ENCODE measurements at places on chromosomes 2 and 18.

DNA sequence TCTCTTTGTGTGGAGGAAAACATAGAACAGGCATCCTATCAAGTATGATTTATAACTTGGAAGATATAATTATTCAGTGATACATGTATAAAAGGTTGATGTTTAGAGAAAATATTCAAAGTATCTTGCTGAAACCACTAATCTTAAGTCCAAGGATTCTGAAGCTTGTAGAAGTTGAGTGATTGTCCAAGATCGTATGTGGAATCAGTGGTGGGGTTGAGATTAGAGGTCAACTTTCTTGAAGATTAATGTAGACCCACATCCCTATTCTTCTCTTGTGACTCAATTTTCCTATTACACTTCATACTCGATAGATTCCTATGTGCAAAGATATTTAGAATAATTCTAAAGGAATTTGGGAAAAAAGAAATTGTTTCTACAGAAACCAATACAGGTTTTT is 1565.9 kb upstream of the ACVR2A start:
- DNase-seq = no peak

DNA sequence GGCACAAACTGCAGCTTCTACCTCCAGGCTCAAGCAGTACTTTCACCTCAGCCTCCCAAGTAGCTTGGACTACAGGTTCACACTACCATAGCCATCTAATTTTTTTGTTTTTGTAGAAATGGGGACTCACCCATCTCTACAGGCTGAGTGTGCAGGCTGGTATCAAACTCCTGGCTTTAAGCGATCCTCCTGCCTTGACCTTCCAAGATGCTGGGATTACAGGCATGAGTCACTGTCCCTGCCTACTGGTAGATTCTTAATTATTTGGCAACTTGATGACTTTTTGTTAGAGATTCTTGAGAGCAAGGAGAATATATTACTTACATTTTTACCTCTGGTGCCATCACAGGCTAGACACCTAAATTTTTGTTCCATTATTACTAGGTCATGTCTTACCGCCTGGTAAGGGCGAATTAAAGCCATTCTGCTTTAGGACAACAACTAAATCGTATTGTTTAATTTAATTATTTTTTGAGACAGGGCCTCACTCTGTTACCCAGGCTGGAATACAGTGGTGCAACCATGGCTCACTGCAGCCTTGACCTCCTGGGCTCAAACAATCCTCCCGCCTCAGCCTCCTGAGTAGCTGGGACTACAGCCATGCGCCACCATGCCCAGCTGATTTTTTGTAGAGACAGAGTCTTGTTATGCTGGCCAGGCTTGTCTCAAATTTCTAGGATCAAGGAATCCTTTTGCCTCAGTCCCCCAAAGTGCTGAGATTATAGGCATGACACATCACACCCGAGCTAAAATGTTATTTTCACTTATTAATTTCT is 15.7 kb downstream of the DYNC1I2 start:
- peak; percentile 43 for DNase-seq

DNA sequence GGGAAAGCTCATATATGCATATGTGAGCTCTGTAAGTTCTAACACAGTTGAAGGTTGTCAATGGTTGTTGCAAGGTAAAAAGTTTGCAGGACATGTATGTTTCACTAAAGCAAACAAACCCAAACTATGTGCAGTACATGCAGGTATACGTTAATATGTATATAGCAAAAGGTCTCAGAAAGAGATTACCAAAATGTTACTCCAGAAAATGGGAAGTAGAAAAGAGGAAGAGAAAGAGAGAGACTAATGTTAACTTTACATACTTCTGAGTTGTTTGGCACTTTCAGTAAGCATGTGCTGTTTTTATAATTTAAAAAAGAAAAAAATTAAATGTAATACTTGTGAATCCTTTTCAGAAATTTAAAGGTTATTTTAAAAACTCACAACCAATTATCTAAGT is 32.8 kb upstream of the PEX13 start:
- no peak for DNase-seq

- DNase-seq = no peak
Measured at GRCh38 chr2:182949052-182949451, 82.6 kb upstream of the FRZB start.

DNA sequence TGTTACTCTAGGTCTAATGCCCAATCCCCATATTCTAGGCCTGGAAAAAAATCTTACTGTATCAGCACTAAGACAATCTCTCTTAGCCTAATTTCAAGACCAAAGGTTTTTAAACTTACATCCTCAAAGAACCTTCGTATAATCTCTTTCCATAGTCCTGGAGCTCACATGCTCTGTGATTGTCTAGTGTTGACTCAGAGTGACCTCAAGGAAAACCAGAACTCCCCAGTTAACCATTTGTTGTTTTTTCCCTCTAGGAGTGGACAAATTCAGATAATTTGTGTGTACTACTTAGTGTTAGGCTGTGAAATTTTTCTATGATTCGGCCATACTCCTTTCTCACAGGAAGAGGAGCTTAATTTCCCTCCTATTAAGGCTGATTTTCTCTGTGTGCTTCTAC is 536.1 kb downstream of the SLC4A3 start:
- DNase-seq = no peak

DNA sequence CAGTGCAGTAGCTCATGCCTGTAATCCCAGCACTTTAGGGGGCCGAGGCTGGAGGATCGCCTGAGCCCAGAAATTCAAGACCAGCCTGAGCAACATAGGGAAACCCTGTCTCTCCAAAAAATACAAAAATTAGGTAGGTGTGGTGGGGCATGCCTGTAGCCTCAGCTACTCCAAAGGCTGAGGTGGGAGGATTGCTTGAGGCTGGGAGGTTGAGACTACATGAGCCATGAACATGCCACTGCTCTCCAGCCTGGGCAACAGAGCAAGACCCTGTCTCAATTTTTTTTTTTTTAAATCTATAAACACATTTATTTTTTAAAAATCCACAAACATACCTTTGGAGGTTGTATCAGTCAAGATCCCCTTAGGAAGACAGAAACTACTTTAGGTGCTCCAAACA is 326.3 kb downstream of the EPHA4 start:
- DNase-seq = no peak

Data from fibroblast of skin of right quadriceps (primary cell).